Muscle of leg (tissue), 16 donors: ENCODE measurements at places on chromosomes 2 and 18.

GRCh38 chr18:12374401-12374800 lies 2.6 kb downstream of the AFG3L2 start:
- DNase-seq = no peak

DNA sequence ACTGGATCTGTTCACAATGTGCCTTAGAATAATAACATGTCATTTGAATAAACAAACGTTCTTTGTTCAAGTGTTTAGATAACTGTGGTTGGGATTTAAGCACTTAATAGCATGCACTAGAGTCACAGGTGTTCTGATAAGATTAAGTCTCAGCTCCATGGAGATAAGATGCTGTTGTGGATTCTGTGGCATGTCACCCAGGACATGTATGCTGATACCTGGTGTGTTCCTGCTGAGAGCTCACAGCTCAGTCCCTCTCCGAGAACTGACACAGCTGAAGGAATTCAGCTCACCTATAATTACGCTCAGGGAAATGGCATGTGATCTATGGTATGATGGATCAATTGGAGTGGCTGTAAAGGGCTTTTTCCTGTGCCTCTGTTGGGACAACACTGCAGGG lies 75.4 kb upstream of the ST6GAL2 start:
- no peak for DNase-seq

DNA sequence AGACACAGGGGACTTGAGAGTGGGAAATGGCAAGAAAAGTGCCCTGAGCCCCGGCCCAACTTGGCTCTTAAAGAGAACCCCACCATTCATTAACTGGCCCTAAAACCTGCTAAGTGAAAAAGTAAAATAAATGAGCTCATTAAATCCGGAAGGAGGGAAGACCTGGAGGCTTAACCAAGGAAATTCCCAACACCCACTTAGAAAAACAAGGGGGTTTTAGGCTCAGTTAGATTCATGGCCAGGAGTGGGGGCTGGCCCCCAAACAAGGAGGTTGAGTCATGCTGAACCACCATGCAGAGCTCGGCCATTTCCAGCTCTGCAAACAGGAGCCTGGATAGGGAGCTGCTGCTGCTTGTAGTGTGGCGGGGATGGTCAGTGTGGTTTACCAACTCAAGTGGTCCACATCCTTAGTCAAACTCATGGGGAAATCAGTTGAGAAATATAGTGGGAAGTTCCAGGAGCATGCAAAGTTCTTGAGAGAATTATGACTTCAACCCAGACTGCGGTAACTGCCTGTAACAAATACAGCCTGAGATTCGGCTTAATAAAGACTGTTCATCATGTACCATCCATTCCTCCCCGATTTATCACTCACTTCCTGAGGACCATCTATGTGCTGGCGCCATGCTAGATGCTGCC lies 39.7 kb upstream of the MRPL19 start:
- no peak for DNase-seq

GRCh38 chr2:42947809-42948600 lies 155.6 kb upstream of the HAAO start:
- DNase-seq = no peak

GRCh38 chr2:23375448-23375847 lies 9.5 kb upstream of the KLHL29 start:
- DNase-seq = no peak

DNA sequence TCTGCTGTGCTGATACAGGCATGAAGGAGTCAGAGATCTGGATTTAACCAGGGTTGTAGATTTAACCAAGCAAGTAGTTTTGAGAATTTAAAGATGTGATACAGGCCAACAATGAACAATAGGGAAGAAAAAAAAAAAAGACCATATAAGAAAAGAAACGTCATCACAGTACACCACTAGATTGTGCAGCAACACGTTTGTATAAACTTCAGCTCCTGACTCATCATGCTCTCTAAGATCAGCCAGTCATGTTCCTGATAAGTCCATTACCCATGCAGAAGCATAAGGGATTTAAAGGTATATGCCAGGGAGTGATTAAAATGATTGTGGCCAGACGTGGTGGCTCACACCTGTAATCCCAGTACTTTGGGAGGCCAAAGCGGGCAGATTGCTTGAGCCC lies 22.3 kb upstream of the ERICH2 start:
- DNase-seq = no peak

DNA sequence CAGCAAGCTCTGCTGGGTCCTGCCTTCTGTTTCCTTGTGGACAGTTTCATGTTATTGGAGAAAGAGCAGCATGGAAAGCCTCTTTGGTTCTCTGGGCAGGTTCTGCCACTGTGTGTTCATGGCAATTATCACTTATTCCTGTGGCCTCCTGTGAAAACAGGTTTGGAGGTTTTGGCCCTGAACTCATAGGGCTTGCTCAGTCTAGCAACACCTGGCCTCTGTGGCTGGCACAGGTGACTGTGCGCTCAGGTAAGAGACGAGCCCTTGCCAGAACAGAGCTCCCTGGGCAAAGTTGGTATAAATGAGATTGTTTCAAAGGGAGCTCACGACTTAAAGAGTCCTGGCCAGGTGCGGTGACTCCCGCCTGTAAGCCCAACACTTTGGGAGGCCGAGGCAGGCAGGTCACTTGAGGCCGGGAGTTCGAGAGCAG lies 5.7 kb downstream of the CEP68 start:
- no peak for DNase-seq

DNA sequence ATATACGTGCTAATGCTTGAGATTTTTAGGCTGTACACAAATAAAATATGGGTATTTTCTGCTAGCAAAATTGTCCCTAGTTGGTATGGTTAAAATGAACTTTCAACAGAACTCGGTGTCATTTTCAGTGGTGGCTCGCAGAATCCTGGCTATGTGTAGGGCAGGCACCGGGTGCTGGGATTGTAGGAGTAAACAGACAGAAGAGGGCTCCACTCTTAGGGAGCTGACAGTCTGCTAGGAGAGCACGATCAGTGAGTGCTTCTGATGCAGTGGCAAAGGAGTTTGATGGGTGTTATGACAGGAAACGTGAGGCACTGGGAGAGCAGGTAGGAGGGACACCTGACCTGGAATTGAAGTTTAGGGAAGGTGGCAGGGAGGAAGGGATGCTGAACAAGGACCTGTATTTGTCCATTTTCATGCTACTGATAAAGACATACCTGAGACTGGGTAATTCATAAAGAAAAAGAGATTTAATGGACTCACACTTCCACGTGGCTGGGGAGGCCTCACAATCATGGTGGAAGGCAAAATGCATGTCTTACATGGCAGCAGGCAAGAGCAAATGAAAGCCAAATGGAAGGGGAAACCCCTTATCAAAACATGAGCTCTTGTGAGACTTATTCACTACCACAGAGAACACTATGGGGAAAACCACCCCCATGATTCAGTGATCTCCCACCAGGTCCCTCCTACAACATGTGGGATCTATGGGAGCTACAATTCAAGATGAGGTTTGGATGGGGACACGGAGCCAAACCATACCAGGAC lies 105.4 kb upstream of the LCLAT1 start:
- no peak for DNase-seq

- DNase-seq = no peak
Observed at GRCh38 chr2:237623428-237624403, 3.7 kb upstream of the LRRFIP1 start.

DNA sequence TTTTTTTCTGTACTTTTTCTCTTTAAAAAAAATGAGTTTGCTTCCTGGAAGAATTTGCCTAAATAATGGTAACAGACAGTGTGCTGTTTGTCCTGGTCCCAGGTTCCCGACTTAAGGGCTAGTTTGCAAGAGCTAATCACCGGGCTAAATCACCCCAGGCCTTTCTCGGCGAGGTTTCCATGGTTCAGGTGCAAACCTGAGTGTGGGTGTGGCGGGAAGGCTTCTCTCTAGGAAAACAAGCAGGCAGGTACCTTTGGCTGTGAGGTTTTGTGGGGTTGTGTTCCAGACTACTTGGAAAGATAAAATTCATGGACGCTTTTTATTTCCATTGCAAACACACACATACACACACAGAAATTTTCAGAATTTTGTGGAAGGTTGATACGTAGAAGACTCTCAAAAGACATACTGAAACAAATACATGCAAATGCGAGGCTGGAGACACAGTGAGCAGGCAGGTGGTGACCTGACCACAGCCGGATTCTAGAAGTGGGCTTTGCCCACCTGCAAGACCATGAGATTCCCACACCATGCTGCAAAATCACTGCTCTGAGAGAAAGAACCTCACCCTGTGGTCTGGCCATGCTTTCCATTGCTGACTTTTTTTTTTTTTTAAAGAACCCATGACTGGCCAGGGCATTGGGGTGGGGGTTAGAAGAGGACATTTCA lies 815 bp downstream of the CNDP1 start:
- DNase-seq = no peak

GRCh38 chr2:102442967-102443828 lies 20.2 kb downstream of the IL18RAP start:
- peak; percentile 44 for DNase-seq
